ENCODE measurements at places on chromosomes 4 and X. TPM values are rescaled to one million over a fixed set of nuclear protein-coding genes. Genes with fewer than 3 reads are reported as not detected.

The SLC35A2 gene
- 15.0 TPM for total RNA-seq

The KCNE5 gene
- total RNA-seq = 0.34 TPM

The SPIN2B gene
- 5.2 TPM for total RNA-seq

The ADGRL3 gene
- total RNA-seq = not detected

The FRG2 gene
- total RNA-seq = not detected

The ZNF280C gene
- total RNA-seq = 5.4 TPM

The NLGN4X gene
- total RNA-seq = not detected

The FAM156B gene
- total RNA-seq = 14.5 TPM

The FRMPD4 gene
- not detected for total RNA-seq

The MAGEB6B gene
- not detected for total RNA-seq

The DACH2 gene
- total RNA-seq = not detected

The TSPAN7 gene
- 0.50 TPM for total RNA-seq

The PLAC1 gene
- not detected for total RNA-seq

The AWAT1 gene
- total RNA-seq = not detected

The F8 gene
- 4.1 TPM for total RNA-seq

The MBNL3 gene
- 19.8 TPM for total RNA-seq

The USP17L27 gene
- total RNA-seq = not detected

The FAM13A gene
- 4.5 TPM for total RNA-seq

GRCh38 chr4:124564121-124564520 is 148.4 kb downstream of the ANKRD50 start:
- DNase-seq = no peak

- DNase-seq = no peak
Measured at GRCh38 chr4:185640811-185641675, 105.7 kb upstream of the PDLIM3 start.

- no peak for DNase-seq
Measured at GRCh38 chr4:168879188-168879587, 130.9 kb downstream of the CBR4 start.

GRCh38 chr4:100372432-100372831 is 145.4 kb downstream of the EMCN start:
- peak; percentile 19 for DNase-seq

- DNase-seq = no peak
Measured at GRCh38 chr4:25345744-25346143, 31.3 kb upstream of the ANAPC4 start.

GRCh38 chr4:16240300-16240699 is 14.0 kb upstream of the TAPT1 start:
- DNase-seq = no peak

GRCh38 chr4:14787221-14787620 is 215.1 kb upstream of the CPEB2 start:
- no peak for DNase-seq

- DNase-seq = no peak
Measured at GRCh38 chr4:141192564-141192963, 28.1 kb upstream of the ZNF330 start.

DNA sequence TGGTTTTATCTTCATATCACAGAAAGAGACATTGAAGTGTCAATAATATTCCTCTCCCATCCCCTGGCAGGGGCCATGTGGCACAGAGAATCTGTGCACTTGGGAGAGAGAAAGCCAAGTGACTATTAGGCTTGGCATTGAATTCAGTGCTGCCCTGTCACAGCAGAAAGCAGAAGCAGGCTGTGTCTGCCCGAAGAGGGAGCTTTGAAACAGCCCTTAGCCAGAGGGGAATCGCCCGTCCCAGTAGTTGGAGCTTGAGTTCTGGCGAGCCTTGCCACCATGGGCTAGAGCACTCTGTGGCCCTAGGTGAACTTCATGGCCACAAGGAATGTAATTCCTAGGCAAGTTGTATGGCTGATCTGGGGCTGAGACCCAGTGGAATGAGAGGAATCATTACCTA is 282.5 kb upstream of the PCDH10 start:
- no peak for DNase-seq

DNA sequence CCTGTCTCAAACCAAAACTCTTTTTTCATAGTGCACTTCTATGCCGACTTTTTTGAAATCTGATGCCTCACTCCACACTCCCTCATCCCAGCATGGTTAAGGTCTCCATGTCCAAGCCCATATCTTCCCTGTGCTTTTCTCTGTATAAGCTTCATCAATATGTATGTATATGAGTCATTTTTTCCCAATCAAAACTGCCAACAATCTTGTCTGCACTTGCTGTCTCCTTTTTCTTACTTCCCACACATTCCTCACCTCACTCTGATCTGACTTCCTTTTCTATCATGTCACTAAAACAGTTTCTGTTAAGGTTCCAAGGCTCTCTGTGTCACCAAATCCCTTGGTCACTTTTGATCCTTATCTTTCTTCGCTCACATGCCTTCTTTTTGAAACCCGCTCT is 88.2 kb upstream of the GPR50 start:
- DNase-seq = no peak

DNA sequence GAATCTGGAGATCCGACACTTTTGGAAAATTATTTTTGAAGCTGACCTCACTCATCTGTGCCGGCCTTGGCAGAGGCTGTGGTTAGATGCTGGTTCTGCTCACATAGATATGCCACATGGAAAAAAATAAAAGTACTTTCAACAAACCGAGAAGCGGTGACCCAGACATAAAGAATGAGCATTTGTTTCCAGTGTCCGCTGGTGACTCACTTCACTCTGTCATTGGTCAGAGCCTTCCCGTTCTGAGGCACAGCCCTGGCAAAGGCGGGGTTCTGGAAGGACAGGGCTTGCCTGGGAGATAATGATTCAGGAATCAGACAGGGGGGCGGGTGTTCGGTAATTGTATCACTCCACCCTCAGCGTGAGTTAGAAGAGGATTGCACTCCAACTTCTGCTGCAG is 172.4 kb upstream of the MXRA5 start:
- no peak for DNase-seq

DNA sequence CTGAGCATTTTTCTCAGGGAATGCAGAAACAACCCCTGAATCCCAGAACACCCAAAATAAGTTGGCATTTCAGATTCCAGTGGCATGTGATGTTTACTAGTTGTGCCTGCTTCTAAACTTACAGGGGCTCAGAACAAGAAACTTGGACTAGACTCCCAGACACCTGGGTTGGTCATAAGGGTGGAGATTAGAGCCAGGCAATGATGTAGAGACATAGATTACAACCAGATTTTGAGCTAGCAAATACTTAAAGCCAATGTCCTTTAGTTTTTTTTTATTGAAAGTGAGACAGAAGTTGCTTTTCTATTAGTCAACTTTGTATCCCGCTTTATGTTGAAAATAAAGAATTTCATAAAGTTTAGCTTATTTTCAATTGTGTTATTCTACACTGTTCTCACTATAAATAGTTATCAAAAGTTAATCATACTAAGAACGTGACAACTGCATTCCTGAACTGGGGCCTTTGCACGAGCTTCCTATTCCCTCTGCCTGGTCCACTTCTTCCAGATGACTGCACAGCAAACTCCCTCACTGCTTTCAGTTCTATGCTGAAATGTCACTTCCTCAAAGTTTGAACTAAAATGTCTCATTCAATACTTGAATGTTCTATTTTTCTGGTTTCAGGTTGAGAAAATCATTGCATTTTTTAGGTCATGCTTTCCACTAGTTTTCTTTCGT is 224.7 kb upstream of the PPP1R2C start:
- DNase-seq = no peak

GRCh38 chr4:11592276-11592675 is 163.6 kb upstream of the HS3ST1 start:
- no peak for DNase-seq

GRCh38 chrX:105299286-105299685 is 78.8 kb upstream of the TEX13A start:
- DNase-seq = no peak

- no peak for DNase-seq
Measured at GRCh38 chr4:149345424-149345823, 470.2 kb downstream of the IQCM start.

DNA sequence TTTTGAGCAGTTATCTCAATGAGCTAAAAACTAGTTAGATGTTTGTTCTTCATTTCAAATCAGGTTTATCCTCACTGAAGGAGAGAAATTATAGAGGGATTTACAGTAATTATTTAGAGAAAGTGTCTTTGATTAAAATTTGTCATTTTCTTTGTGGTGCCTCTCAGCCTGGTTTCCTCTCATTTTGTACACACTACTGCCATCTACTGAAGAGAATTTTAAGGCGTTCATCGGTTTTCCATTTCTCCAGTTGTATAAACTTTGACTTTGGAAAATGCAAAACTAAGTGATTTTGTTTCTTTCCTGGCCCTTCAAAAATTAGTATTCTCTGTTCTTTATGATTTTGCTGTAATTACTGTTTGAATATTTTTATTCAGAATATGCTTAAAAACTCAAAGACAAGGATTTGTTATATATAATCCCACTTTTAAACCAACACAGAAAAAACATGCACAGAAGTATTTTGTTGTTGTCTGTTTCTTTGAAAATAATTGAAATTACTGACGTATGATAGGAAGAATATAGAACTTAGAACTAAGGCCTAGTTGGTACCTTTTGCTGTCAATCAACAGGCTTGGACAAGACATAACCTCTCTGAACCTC is 34.4 kb upstream of the ANXA3 start:
- DNase-seq = no peak

DNA sequence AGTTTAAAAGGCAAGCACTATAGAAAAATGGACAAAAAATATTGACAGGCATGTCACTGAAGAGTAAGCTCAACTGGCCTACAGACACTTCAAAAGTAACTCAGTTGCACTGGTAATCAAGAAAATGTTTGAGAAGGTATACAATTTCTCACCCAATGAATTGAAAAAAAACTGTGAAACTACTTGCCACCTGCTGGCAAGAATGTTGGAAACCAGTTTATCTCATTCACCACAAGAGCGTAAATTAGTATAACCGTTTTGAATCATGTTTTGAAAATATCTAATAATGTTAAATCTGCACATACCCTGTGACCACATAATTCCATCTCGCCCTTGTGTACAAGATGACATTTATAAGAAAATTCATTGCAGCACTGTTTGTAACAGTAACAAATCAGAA is 31.7 kb downstream of the TXK start:
- no peak for DNase-seq

DNA sequence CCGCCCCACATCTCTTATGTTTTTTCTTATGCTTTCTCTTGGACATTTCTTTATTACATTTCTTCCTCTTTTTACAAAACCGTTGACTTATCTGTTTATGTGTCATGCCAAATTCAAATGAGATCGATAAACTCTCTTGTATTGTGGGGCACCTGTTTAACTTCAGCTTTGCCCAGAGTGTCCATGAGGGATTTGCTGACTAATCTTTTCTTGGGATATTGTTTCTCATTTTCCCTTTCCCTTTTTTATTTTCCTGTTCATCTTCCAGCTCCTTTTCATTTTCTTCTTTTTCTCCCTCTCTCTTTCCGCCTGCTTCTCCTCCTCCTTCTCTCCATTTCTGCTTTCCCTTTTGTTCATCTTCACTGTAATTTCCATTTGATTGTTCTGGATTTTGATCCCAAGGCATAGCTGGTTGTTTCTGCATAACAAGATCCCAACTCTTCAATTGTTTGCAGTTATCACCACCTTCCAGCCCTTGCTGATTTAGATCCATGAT is 10.7 kb downstream of the TIMM8A start:
- DNase-seq = no peak

GRCh38 chrX:155134255-155134654 is 62.9 kb downstream of the BRCC3 start:
- no peak for DNase-seq

GRCh38 chrX:13816176-13816575 is 717 bp downstream of the GPM6B start:
- no peak for DNase-seq

GRCh38 chrX:153628665-153629064 is 18.3 kb upstream of the DUSP9 start:
- no peak for DNase-seq

- no peak for DNase-seq
Measured at GRCh38 chr4:53785996-53786395, 194.7 kb upstream of the LNX1 start.

- DNase-seq = no peak
Measured at GRCh38 chr4:98659106-98659592, 738 bp upstream of the TSPAN5 start.

Measured in activated CD8-positive, alpha-beta T cell treated with anti-CD3 and anti-CD28 coated beads for 36 hours (primary cell).